ENCODE measurements at places on chromosomes 12 and 14.

DNA sequence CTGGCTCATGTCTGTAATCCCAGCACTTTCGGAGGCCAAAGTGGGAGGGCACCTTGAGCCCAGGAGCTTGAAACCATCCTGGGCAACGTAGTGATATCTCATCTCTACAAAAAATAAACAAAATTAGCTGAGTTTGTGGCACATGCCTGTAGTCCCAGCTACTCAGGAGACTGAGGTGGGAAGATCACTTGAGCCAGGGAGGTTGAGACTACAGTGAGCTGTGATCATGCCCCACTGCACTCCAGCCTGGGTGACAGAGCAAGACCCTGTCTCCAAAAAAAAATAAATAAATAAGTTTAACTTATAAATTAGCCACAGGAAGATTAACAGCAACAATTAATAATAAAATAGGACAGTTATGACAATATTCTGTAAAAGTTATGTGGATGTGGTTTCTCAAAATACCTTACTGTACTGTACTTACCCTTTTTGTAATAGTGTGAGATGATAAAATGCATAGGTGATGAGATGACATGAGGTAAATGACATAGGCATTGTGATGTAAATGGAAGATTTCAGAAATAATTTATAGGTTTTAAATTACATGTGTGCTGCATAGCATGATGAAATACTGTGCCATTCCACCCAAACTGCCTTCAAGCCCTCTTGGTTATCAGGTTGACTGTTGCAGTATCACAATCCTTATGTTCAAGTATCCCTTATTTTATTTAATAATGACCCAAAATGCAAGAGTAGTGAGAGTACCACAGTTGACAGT lies 22.0 kb downstream of the USP15 start:
- no peak for DNase-seq

DNA sequence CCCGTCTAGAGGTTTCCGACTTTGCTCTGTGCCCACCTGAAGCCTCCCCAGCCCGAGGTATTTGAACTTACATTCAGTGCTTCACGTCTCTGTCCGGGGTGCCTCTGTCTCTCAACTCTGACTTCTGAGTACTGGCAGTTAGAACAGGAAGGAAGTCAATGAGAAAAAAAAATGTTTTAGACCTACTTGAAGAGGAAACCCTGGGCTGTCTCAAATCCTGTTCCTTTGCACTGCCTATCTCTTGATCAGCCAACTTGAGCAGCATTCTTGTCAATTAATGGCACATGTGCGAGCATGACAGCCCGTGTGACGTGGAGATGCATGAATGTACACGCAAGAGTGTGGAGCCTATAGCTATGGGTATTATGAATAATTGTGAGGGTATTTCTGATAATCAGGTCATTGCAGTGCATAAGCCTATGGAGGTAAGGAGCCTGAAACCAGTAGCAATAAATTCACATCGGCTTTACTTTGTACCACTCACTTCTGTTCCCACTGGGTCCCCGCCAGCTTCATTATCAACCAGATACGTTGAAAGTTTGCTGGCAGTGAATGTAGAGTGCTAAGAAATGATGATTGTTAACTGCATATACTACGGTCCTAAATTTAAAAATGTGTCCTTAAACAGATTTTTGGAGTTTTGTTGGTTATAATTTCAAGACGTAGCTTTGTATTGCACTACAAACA lies at the start of gene ARHGDIB:
Gene ARHGDIB, minus strand, starts transcription at position 136 of the 687 bp plus-strand sequence. CDS start 10,889 bp downstream, outside the sequence.
- DNase-seq = peak; percentile 89

DNA sequence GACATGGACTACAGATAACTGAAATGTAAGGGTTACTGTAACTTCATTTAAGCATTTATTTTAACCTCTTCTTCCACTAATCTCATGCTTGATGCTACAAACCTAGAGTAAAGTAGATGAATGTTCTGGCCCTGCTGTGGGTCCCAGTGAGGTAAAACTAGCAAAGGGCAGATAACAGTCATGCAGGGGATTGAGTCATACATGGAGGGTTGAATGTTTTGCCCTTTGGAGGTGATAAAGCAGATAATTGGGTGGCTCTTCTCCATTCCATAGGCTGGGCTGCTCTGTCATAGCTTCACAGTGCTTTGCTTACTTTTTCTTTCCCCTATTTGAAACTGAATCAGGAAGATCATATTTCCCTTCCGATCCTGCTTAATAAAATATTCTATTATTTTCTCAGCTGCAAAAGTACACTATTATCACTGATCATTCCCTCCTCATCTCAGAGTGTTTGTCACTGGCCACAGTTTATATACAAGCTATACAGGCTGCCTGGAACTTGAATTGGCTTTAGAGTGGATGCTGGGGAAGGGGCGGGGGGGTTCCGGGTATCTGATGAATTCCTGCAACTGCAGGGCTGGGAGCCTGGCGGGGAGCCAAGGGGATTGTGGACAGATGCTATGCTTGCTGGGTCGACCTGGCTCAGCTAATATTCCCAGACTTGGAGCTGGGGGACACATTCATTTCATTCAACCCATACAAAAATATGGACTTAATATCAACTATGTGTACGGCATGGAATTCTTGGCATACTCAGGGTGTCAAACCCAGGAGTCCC lies 235.1 kb downstream of the NRXN3 start:
- DNase-seq = no peak

DNA sequence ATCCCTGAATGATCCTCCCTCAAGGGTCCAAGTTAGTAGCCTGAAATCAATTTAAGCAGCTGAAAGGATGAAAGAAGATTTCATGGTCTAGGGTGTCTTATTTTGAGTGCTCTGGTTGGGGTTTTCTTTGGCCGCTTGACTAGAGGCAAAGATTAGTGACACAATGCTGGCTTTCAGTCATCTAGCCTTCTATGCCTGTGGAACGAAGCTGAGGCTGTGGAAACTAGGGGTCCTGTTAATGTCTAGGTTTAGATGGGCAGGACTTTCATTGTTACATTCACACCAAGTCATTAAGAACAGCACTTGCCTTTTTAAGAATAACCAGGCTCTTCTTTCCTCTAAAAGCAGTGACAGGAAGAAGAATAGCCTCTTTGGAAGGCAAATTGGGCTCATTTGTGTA lies 253.8 kb upstream of the E2F7 start:
- no peak for DNase-seq

DNA sequence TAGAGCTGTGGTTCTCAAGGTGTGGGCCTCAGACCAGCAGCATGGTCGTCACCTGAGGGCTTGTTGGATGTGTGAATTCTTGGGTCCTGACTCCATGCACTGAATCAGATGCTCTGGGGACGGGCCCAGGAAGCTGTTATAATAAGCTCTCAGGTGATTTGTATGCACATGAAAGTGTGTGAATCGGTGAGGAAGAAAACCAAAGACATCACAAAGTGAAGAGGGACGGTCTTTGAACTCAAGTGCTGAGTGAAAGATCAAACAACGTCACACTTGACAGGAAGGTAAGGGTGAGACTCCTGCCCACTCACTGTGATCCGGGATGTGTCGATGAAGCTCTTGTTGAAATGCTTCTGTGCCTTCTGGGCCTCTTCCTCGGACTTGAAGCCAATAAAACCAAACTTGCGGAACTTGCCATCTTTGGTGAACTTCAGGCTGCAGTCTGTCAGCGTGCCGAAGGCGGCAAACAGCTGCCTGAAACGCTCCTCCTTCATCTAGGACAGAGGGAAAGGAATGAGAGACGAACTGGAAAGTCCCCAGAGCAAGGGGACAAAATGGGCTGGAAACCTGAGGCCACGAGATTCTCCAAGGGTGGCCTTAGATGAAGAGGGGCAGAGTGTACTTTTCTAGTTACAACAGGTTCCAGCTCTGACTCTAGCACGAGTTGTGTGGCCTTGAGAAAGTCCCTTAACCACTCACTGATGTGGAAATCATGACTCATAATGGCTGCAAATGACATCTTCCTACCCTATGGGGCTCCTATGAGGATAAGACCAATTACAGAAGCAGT lies 4.0 kb downstream of the RBM19 start:
- DNase-seq = no peak

DNA sequence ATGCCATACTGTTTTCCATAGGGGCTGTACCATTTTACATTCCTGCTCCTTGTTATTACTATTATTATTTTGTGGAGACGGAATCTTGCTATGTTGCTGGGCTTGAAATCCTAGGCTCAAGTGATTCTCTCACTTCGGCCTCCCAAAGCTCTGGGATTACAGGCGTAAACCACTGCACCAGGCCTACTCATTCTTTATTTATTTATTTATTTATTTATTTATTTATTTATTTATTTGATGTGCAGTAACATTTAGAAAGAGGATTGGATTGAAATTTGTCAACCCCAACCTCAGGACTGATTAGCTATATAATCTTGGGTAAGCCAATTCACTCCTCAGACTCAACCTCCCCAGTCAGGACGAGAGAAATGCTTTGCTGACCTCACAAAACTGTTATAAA lies 107.9 kb downstream of the VEZT start:
- DNase-seq = no peak

DNA sequence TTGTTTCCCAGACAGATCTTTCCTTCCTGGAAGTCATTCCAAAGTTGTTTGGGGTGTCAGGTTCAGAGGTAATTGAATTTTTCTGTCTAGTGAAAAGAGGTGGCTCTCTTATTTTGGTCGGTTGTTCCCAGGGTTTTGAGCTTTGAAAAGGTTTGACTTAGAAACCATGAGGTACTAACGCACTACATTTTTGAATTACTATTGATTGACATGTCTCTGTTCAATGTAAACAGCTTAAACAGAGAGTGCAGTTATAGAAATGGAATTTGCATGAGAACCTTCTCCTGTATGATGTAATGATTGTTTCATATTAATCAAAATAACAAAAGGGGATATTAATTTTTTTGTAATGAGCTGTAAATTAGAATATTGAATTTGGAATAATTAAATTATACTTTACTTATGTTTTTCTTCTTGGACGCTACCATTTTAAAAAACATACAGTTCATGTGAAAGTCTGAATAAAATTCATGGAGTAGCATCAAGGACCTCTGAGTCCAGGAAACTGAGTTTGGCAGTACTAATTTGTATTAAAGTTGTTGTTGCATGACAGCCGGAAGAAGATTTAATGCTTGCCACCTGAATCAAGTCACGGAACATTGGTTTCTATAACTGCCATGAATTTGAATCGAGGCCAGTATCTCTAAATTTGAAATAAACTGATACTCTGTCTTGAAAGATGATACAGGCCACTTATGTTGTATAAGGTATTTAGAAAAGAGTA lies 41.7 kb downstream of the NPAS3 start:
- DNase-seq = no peak

- DNase-seq = no peak
Measured at GRCh38 chr12:89836026-89836425, 127.4 kb upstream of the ATP2B1 start.
